ENCODE measurements at places on chromosomes 1 and 21.

- no peak overlapping the region for H3K4me3 ChIP-seq
- no peak for DNase-seq
Measured at GRCh38 chr21:35096959-35097358, 47.9 kb upstream of the RUNX1 start.

DNA sequence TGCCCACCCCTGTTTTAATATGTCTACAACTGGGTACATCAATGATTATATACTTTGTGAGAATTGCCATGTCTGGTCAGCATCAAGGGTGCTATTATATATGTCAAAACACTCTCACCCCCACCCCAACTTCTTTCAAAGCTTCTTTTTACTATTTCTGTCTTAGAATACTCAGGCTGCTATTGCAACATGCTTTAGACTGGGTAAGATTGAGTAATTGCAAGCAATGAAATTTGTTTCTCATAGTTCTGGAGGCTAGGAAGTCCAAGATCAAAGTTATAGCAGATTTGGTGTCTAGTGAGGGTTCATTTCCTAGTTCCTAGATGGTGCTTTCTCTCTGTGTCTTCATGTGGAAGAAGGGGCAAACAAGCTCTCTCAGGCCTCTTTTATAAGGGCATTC, 100.5 kb upstream of the KCNK1 start:
- no peak overlapping the region for H3K4me3 ChIP-seq
- H3K4me1 ChIP-seq: peaks cover 15% of the 10 kb centered on the region
- H3K27me3 ChIP-seq: peaks cover 5% of the 10 kb centered on the region
- no peak overlapping the region for H3K27ac ChIP-seq
- no peaks in the 10 kb centered on the region for H3K36me3 ChIP-seq
- no peak for DNase-seq

DNA sequence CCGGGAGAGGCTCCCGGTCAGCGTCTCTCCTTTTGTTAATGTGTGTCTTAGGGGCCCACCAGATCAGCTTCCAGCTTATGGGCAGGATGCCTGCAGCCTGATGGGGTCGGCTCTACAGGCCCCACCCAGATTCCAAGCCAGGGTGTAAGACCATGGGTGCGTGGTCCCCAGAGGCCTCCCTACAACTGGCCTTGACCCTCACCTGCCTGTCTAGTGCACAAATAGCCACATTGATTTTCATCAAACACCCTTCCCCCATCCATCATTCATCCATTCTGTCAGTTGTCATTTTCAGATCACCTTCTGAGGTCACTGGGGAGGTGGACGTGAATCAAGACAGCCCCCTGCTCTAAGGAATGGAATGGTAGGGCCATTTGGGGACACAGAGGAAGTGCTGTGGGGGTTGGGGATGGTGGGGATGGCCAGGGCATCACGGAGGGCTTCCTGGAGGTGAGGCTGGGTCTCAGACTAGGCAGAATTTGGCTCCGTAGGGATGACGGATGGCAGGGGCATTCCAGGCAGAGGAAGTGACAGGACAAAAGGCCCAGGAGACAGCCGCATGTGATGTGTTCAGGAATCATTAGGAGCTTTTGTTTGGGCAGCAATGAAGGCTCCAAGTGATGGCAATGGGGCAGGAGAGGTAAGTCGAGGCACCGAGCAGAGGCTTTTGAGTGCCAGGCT, 118.8 kb downstream of the EPHB2 start:
- peak overlapping the region; percentile 98 for H3K27ac ChIP-seq
- peaks cover 78% of the 10 kb centered on the region for H3K4me1 ChIP-seq
- H3K27me3 ChIP-seq: no peaks in the 10 kb centered on the region
- no peak for DNase-seq
- peaks cover 2% of the 10 kb centered on the region for H3K36me3 ChIP-seq

DNA sequence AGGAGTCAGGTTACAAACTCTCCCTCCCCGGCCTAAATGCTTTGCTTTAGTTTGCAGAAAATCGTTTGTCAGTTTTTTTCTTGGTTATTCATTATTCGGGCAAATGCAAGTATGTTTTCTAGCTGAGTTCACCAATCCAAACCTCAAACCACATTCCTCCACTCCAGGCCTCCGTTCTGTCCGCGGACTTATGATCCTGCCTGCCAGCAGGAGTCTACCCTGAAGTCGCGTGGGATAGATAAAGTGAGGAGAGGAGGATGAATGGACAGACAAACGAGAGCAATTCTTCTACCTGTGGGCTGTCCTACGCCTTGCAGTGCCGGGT, 1.3 kb downstream of the ADAMTS1 start:
- peak overlapping the region; percentile 95 for H3K4me3 ChIP-seq
- peak overlapping the region; percentile 98 for H3K27ac ChIP-seq
- H3K36me3 ChIP-seq: peaks cover 28% of the 10 kb centered on the region
- peaks cover 44% of the 10 kb centered on the region for H3K4me1 ChIP-seq
